ENCODE measurements at places on chromosomes 3 and 15. TPM values are rescaled to one million over a fixed set of nuclear protein-coding genes. Genes with fewer than 3 reads are reported as not detected.
A peak's percentile ranks its signal among the peaks of the same experiment; 100 is the strongest.

VGLL3 gene
- 1.1 TPM for total RNA-seq

FGF7 gene
- 0.64 TPM for total RNA-seq

SLC24A5 gene
- total RNA-seq, result not detected

MYO5A gene
- 70.9 TPM for total RNA-seq

- DNase-seq, result no peak
These were observed 50.4 kb downstream of the COL6A5 start for GRCh38 chr3:130395916-130396315.

DNA sequence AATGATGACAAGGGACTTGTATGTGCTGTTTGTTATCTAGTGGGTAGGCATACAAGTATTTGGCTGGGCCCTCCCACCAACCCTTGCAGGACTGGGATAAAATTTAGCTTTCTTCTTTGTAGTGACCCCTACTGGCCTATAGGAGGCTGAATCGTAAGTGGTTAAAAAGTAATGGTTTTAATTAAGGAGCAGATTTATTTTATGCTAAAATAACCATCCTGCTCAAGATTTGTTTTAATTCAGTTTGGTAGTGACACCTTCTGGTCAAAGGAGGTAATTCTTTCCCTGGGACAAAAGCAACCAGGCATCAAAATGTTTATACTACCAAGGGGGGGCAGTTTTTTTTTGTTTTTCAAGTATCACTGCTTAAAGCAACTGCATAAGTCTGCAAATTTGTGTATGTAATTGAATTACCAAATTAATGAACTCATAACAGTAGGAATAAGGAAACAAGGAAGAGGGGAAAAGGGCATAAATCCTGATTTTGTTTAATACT is 70.7 kb downstream of the TOP2B start:
- DNase-seq, result peak; percentile 83

DNA sequence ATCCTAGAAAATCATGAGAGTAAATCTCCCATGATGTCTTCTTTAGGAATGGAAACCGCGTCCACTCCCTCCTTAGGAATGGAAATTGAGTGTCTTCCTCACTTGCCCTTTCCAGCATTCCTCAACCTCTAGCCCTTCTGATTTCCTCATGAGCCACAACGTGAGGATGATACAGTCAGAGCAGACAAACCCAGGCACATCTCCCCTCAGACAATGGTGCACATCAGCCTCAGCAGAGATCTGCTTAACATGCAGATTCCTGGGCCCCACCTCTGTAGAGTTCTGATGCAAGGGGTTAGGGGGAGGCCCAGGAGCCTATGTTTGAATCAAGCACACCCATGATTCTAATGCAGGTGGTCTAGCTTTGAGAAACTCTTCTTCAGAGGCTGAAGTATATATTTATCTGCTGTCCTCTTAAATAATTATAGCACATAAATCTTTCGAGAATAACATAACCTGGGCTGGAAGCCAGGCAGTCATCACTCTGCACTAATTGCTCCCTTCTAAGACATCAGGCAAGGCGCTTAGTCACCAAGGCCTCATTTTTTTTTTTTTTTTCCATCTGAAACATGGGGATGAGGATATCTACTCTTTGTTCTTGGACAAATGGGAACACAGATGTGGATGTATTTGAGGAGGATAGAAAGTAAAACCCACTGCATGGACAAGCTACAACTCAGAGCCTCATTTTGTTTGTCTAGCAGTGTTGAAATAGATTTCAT is 81.7 kb downstream of the PRICKLE2 start:
- no peak for DNase-seq

DNA sequence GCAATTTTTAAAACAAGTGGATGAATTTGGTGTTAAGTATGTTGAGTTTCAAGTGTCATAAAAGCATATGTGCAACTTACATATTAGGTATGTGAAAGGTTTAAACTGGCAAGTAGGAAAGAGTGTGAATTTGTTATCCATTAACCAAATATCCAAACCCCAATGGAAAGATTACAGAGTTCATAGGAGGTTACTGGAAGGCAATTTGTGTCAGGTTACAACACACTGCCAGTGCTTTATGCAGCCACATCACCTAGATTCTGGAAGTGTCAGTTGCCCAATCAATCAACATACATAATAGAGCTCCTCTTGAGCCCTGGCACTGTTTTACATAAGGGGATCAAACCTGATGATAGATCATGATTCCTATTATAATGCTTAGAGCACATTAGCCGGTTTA is 261.0 kb downstream of the ROBO1 start:
- no peak for DNase-seq

GRCh38 chr15:50944672-50945071 is 36.2 kb downstream of the AP4E1 start:
- DNase-seq, result no peak

- no peak for DNase-seq
These were observed 32.1 kb upstream of the AP4E1 start for GRCh38 chr15:50876260-50876988.

DNA sequence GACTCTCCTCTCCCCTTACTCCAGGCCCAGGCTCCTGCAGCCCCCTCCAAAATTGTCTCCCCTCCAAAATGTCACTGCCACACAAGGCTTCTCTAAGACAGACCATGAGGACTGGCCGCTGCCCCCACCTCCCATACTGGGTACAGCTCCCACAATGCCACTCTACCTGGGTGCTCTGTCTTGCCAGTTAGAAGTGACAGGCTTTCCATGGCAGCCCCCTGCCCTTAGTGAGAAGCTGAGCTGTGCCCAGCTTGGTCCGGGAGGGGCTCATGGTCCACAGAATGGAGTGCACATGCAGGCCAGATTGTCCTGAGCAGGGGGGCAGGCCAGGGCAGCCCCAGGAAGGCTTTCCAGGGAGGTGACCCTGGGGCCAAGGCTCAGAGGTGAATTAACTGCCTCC is 3.0 kb upstream of the CLK3 start:
- DNase-seq, result no peak
